ENCODE measurements at places on chromosomes 7 and 10.

DNA sequence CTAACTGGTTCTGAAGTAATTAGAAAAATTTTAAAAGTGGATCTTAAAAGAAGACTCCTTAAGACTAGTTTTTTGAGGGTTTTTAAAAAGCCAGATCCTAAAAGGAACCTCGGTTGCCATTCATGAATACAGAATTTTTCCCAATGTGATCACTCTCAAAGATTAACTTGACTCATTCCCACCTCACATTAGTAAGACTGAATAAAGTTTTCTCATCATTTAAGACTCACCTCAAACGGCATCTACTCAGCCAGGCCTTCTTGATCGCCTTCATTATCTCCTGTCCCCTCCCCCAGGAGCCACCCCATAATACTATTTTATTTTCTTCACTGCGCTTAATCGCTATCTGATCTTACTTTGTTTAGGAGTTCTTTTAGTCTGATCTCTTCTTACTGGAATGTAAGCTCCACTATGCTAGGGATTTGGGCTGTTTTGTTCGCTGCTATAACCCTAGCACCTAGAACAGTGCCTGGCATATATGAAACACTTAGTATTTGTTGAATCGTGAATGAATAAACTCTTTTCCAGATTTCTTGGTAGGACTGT lies 55.9 kb upstream of the PCGF5 start:
- no peak for DNase-seq

- no peak for DNase-seq
These were observed 119.4 kb downstream of the GNAT3 start for GRCh38 chr7:80392229-80393169.

- DNase-seq, result no peak
These were observed 56.4 kb upstream of the MTPN start for GRCh38 chr7:136033413-136034031.

- no peak for DNase-seq
These were observed 22.1 kb upstream of the STEAP4 start for GRCh38 chr7:88328787-88329186.

GRCh38 chr7:116583653-116584052 lies 58.8 kb downstream of the CAV1 start:
- DNase-seq, result no peak

- DNase-seq, result no peak
These were observed 54.8 kb downstream of the EVX1 start for GRCh38 chr7:27297356-27297755.

DNA sequence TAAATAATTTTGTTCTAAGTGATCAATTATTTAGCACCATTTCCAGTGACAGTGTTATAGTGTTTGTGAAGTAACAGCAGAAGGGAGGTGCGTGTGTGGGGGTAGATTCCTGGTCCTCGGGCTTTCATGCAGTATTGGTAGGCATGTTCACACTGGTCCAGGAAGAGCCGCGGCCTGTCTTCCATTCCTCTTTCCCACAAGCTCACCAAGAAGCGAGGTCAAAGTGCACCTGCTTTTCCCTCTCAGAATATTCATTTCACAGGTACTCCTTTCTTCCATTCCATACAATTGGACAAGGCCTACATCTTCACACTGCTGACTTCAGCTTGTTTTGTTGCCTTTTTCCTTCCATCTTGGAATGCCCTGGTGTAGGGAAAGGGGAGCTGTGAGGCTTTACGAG lies 151.8 kb upstream of the CELF2 start:
- no peak for DNase-seq

GRCh38 chr7:1193593-1194424 lies 33.8 kb upstream of the ZFAND2A start:
- peak; percentile 38 for DNase-seq

DNA sequence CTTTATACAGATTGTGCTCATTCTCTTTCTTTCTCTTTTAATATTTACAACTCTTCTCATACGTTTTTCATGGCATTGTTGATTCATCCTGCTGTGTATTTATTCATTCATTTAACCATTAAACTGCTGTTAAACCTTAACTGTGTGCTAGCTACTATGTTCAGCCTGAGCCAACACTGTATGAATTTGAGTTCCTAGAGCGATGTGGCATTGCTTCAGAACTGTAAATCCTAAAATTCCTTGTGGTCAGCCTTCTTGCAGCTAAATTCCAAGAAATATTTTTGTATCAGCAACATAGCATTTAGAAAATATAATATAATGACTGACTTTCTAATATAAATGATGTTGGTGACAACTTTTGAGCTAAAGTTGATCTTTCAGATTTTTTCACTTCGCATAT lies 184.7 kb upstream of the FZD1 start:
- DNase-seq, result no peak

DNA sequence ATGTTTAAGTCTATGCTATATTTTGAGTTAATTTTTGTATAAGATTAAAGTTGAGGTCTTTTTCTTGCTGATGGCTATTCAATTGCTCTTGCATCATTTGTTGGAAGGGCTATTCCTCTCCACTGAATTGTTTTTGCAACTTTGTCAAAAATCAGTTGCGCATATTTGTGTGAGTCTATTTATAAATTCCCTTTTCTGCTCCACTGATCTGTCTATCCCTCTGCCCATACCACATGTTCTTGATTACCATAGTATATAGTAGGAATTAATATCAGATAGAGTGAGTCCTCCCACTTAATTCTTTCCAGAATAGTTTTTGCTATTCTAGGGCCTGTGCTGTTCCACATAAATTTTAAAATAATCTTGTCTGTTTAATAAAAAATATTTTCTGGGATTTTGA lies 152.4 kb upstream of the ADCY1 start:
- no peak for DNase-seq

DNA sequence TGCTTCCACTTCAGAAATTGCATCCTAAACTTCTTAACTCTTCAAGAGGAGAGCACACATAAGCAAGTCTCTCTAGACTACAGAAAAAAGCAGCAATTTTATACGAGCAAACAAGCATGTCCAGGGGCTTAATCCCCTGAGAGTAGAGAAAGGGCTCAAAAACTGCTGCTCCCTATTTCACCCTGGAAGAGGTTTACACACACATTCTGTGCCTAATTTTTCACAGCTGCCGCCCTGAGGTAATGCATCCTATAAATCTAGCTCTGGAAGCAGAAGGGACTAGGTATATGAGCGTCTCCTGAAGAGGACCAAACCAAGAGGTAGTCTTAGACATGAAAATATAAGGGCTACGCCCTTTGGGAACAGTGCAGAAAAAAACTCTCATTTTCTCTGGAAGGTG lies 73.1 kb downstream of the CRPPA start:
- no peak for DNase-seq

GRCh38 chr10:132940791-132941465 lies 1.4 kb downstream of the CFAP46 start:
- DNase-seq, result no peak

GRCh38 chr10:49606981-49607535 lies 3.1 kb upstream of the SLC18A3 start:
- peak; percentile 55 for DNase-seq

Data from CD4-positive, alpha-beta T cell treated with Interleukin-21 for 1 hour (primary cell).